Activated naive CD8-positive, alpha-beta T cell treated with anti-CD3 and anti-CD28 coated beads for 36 hours (primary cell): ENCODE measurements at places on chromosomes 7 and 10.

DNA sequence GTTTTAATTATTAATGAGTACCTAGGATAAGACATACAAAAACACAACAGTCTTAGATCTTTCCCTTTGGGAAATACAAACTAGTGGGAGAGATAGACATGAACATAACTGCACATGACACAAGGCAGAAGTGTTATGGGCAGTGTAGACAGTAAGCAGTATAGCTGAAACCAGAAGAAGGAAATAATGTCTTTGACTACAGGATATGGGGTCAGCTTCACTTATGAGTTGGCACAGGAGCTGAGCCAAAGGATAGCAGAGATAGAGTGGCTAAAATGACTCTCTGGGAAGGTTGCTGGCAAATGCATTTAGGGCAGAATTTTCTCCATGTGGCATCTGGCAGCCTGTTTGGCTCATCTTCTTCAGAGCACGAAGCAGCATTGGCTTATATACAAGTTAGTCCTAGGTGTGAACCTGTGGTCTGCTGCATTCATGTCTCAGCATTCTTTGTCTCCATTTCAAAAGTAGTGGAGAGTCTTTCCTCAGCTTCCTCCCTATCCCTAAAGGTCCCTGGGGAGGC lies 60.3 kb upstream of the FEZF1 start:
- no peaks in the 10 kb centered on the region for H3K4me1 ChIP-seq
- no peak overlapping the region for H3K27ac ChIP-seq
- no peaks in the 10 kb centered on the region for H3K27me3 ChIP-seq
- no peaks in the 10 kb centered on the region for H3K36me3 ChIP-seq

GRCh38 chr10:121580276-121581116 lies 17.7 kb downstream of the FGFR2 start:
- no peaks in the 10 kb centered on the region for H3K4me1 ChIP-seq
- H3K4me3 ChIP-seq, result no peak overlapping the region
- no peak overlapping the region for H3K27ac ChIP-seq
- H3K36me3 ChIP-seq, result no peaks in the 10 kb centered on the region
- no peaks in the 10 kb centered on the region for H3K27me3 ChIP-seq

DNA sequence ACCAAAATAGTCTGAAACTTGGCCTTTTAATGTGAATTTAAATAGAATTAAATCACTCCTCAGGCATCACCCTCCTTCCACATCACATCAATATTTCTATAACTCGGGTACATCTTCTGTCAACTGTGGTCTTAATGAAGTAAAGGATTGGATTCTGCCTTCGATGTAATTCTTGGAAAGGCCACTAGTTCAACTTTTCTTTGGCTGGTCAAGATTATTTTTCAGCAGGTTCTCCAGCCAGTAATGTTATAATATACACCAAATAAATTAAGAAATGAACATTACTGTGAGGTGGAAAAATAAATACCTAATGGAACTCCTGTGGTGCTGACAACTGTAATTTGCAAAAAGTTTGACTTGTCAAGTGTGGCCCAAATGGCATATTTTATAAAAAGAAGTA lies 9.7 kb upstream of the SLC16A9 start:
- no peaks in the 10 kb centered on the region for H3K4me1 ChIP-seq
- no peak overlapping the region for H3K4me3 ChIP-seq
- DNase-seq, result no peak

DNA sequence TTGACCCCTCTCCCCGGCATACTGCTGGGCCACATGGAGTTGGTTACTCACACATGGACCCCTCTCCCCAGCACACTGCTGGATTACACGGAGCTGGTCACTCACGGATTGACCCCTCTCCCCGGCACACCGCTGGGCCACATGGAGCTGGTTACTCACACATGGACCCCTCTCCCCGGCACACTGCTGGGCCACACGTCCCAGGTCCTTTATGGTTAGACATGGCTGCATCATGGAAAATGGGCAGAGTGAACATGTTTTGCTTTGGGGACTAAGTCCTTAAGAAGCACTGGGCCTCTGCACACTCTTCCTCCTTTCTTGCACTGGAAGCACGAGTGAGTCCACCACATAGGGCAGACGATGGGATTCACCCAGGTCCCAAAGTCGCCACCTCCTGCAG lies 102.1 kb upstream of the SHH start:
- no peak overlapping the region for H3K27ac ChIP-seq
- no peaks in the 10 kb centered on the region for H3K36me3 ChIP-seq
- no peak overlapping the region for H3K4me3 ChIP-seq
- DNase-seq, result no peak
- H3K27me3 ChIP-seq, result no peaks in the 10 kb centered on the region
- no peaks in the 10 kb centered on the region for H3K4me1 ChIP-seq

DNA sequence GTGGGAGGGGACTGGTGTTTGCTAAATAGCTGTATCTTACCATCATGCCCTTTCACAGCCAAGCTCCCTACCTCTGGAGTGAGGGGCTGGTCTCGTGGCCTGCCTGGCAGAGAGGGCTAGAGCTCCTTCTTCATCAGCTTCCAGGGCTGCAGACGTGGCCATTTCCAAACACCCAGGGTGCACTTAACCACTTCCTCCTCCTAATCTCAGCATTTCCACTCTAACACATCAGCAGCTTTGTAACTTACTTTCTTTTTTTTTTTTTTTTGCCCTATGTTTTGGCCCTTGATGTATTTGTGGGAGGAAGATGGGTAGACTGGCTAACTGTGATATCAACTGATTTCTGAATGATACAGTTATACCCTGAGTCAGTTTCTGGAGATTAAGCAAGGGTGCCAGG lies 27.4 kb downstream of the LRRC4 start:
- no peak overlapping the region for H3K27ac ChIP-seq
- no peak overlapping the region for H3K4me3 ChIP-seq
- peaks cover 18% of the 10 kb centered on the region for H3K4me1 ChIP-seq
- DNase-seq, result no peak
- H3K27me3 ChIP-seq, result no peaks in the 10 kb centered on the region

DNA sequence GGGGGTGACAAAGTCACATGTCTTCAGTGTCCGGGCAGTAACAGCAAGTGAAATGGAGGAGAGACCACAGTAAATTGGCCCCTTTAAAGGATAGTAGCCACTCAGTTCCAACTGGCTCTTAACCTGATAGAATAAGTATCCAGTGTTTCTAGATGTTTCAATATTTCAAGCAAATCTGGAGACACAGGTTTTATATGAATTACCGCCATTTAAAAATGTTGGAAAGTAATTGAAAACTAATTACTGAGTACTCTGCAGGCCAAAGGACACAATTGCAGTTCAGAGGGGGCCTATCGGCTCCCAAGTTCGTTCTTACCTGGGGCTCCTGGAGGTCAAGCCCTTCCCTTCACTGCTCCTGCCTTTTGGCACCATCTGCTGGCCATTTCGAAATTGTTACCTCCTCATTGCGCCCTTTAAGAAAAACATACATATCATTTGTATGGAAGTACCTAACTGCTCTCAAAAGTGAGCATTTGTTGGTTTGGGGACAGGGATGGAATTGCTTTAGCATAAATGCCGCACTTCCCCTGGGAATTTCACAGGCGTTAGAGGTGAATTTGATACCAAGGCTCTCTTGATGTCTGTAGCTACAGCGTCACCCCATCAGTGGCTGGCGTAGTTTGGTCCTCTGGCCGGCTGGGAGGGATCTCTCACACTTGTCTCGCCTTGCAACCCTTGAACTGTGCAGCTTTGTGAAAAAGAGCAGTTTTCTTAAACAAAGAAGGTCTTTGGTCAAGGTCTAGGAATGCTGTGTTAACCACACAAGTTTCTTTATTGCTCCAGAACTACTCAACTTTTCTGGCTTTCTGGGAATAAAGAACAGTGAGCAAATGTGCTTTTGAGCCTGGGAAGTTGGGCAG lies 220.0 kb downstream of the ARHGAP21 start:
- DNase-seq, result peak; percentile 21
- peaks cover 25% of the 10 kb centered on the region for H3K27me3 ChIP-seq
- no peak overlapping the region for H3K27ac ChIP-seq
- no peaks in the 10 kb centered on the region for H3K4me1 ChIP-seq
- H3K4me3 ChIP-seq, result no peak overlapping the region
